ENCODE measurements at places on chromosomes 2 and 18. TPM values are rescaled to one million over a fixed set of nuclear protein-coding genes. Genes with fewer than 3 reads are reported as not detected.

DNA sequence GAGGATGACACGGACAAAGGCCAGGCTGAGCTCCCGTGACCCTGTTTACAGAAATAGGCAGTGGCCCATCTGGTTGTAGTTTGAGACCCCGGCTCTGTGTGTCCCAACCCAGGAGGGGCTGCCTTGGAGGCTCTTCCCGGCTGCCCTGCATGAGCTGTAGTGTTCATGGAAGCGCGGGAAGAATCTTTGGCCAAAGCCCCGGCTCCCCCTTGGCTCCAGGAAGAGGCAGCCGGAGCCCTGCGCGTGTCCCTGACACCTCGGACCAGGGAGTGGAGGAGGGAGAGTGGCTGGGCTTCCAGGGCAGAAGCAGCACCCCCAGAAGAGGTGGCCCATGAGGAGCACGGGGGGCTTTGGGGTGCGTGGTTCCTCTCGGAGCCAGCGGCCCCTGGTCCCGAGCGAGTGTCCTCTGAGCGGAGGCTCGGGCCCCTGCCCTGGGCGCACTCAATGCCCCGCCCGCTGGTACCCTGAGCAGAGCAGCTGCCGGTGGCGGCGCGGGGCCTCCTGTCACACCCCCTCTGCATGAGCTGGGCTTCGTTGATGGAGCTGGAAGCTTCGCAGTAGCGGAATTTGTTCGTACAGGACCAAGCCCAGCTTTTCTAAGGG is 21.7 kb downstream of the GPR35 start:
- DNase-seq, result no peak
- no peak overlapping the region for H3K27ac ChIP-seq
- H3K27me3 ChIP-seq, result peaks cover 55% of the 10 kb centered on the region
- no peaks in the 10 kb centered on the region for H3K36me3 ChIP-seq

DNA sequence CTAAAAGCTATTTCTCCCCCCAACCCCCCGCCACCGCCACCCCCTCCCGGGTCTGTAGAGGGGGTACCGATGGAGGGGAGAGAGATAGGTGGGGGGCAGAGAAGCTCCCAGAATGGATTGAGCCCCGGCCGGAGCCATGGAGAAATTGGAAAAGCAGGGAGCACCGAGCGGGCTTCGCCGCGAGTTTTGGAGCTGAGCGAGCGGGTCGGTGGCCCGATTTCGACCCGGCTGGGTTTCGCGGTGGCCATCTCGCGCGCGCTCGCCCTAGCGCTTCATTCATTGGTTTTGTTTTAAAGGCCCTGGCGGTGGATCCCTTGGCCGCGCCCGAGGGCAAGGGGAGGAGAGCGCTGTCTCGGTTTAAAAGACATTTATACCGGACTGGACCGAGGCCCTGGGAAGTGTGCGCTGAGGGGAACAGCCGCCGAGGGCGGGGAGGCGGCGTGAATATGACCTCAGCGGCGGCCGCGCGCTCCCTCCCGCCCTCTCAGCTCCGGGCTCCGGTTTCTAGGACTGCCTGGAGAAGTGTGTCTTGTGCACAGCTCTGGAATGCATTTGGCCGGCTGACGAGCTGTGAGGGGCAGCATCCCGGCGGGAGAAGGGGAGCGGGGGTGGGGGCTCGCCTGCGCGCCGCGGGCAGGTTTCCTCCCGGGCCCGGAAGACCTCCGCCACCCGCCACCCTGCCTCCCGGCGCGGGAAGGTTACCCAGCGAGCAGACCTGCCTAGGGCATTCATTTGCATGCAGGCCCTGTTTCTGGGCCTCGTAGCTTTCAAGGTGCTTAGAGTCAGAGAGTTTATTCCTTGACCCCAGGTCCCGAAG is 1.7 kb upstream of the SMAD7 start:
- H3K4me1 ChIP-seq, result peaks cover 4% of the 10 kb centered on the region
- H3K27me3 ChIP-seq, result no peaks in the 10 kb centered on the region
- peak overlapping the region; percentile 96 for H3K27ac ChIP-seq

ASAP2 gene
- total RNA-seq, result 0.10 TPM

ANKRD62 gene
- not detected for total RNA-seq

DNA sequence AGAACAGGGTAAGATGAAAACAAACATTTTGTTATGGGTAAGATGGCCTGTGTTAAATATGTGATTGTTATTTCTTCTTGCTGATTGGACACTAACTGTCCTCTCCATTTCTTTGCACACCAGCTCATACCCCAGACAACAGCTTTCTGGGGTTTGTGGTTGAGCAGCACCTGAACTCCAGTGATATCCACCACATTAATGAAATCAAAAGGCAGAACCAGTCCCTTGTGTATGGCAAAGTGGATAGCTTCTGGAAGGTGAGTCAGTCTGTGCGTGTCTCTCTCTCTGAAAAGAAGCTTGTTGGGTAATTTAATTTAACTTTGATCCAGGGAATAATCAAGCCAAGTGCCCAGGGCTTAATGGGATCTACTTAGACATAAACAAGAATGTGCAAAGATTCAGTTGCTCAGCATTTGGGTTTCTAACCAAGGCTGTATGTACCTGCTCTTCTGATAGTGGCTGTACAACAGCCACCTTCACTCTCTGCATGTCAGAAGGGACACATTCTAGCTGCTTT is 108.3 kb downstream of the MGAT5 start:
- no peaks in the 10 kb centered on the region for H3K27me3 ChIP-seq
- no peak overlapping the region for H3K27ac ChIP-seq
- DNase-seq, result no peak
- peaks cover 4% of the 10 kb centered on the region for H3K4me1 ChIP-seq
- H3K36me3 ChIP-seq, result no peaks in the 10 kb centered on the region

DNA sequence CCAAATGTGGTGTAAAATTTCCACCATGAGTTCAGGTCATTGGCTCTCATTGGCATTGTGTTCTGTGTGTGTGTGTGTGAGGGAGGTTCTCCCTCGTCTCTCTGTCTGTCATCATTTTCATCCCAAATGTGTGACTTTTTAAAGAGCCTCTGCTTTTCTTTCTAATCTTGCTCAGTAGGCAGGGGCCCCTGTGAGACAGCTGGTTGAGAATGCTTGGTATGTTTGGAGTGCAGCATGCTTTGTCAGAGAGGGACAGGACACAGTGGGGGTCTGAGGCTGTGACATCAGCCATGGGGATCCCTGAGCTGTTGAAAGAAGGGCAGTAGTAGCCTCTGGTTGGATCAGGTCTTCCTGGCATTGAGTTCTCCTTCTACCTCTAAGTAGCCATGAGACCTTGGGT is 10.6 kb downstream of the PTPRM start:
- H3K4me3 ChIP-seq, result no peak overlapping the region
- peaks cover 4% of the 10 kb centered on the region for H3K4me1 ChIP-seq
- DNase-seq, result no peak
- H3K36me3 ChIP-seq, result no peaks in the 10 kb centered on the region

BUB1 gene
- total RNA-seq, result 2.8 TPM

PKP4 gene
- 20.3 TPM for total RNA-seq

GCG gene
- not detected for total RNA-seq

OXER1 gene
- total RNA-seq, result not detected

RGPD8 gene
- 20.7 TPM for total RNA-seq

- no peaks in the 10 kb centered on the region for H3K27me3 ChIP-seq
- no peak overlapping the region for H3K4me3 ChIP-seq
- peaks cover 72% of the 10 kb centered on the region for H3K4me1 ChIP-seq
- H3K36me3 ChIP-seq, result no peaks in the 10 kb centered on the region
- H3K27ac ChIP-seq, result peak overlapping the region; percentile 4
- DNase-seq, result no peak
Measured at GRCh38 chr2:62202019-62202722, 6.3 kb downstream of the B3GNT2 start.

GRCh38 chr18:59481436-59481835 is 122.4 kb upstream of the LMAN1 start:
- H3K36me3 ChIP-seq, result no peaks in the 10 kb centered on the region
- H3K27me3 ChIP-seq, result no peaks in the 10 kb centered on the region
- DNase-seq, result no peak
- H3K27ac ChIP-seq, result no peak overlapping the region
- H3K4me3 ChIP-seq, result no peak overlapping the region

GRCh38 chr2:121650315-121650930 is 1.2 kb upstream of the CLASP1 start:
- peak overlapping the region; percentile 92 for H3K4me3 ChIP-seq
- peak overlapping the region; percentile 90 for H3K27ac ChIP-seq
- no peak for DNase-seq
- no peaks in the 10 kb centered on the region for H3K27me3 ChIP-seq

PLGLB2 gene
- 0.38 TPM for total RNA-seq
